ENCODE measurements at places on chromosomes 4 and X.

DNA sequence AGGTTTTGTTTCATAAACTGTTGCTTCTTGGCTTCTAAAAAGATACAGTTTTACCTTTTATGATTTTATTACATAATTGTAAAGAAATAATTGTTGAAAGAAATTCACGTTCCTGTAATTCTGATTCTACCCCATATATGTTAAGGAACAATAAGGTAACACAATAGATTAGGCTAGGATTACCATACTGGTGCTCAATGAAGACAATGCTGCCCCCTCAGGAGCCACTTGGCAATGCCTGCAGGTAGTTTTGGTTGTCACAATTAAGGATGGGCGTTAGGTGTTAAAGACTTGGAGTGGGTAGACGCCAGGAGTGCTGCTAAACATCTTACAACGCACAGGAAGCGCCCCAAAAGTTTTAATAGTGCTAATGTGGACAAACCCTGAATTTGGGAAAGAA is 133.2 kb downstream of the NLGN4X start:
- DNase-seq = no peak

DNA sequence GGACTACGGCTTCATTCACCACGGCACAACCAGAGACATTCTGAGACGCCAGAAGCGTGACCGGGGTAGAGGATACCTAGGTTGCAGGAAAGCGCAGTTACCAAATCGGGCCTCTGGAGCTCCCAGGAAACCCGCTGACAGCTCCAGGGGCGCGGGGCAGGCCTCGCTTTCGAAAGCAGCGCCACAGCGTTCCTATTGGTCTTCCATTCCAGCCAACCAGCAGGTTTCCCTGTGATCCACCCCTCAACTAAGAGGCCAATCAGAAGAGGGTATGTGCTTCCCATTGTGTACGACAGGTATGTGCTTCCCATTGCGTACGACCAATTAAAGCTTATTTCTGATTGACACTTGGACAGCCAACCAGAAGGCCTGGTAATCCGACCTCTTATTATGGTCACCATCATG is 14.9 kb downstream of the SNX12 start:
- peak; percentile 47 for DNase-seq

GRCh38 chr4:7307394-7308099 is 115.2 kb downstream of the SORCS2 start:
- DNase-seq = no peak

GRCh38 chrX:30278365-30278764 is 30.8 kb downstream of the NR0B1 start:
- DNase-seq = no peak

DNA sequence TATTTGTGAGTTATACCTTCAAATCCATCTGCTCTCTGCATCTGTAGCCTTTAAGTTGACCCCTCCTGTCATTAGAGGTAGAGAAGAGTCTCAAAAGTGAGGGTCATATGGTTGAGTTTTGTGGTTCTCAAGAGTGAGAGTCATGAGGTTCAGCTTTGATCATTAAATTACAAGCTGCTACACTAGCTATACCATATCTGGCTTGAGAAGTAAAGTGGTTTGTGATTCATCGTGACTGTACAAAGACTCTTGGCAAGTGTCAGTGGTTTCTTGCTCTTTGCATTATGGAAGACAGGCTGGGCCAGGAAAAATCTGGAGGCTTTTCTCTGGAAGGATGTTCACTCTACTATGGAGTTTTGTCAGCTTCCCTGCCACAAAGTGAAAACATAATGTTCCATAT is 170.6 kb downstream of the ZC4H2 start:
- no peak for DNase-seq

GRCh38 chr4:72522440-72522839 is 46.6 kb downstream of the ADAMTS3 start:
- no peak for DNase-seq

DNA sequence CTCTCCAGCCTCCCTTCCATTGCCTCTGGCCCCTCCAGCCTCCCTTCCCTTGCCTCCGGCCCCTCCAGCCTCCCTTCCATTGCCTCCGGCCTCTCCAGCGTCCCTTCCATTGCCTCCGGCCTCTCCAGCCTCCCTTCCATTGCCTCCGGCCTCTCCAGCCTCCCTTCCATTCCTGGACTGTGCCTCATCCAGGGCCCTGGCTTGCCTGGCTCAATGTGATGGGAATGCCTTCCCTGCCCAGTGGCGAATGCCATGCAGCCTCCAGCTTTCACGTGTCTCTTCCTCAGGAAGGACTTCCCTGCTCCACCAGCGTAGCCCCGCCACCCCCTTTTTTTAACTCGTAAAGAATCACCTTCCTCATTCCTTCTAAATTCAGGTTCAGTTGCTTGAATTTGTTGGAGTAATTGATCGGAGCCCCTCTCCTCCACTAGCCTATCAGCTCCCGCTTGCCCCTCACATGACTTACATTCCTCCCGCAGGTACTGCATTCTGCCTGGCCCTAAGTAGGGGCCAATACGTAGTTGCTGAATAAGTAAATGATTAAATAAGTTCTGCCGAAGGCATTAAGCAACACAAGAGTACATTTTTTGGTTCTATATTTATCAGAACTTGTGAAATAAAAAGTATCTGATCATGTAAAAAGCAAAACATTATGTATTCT is 30.3 kb downstream of the SORBS2 start:
- DNase-seq = no peak

DNA sequence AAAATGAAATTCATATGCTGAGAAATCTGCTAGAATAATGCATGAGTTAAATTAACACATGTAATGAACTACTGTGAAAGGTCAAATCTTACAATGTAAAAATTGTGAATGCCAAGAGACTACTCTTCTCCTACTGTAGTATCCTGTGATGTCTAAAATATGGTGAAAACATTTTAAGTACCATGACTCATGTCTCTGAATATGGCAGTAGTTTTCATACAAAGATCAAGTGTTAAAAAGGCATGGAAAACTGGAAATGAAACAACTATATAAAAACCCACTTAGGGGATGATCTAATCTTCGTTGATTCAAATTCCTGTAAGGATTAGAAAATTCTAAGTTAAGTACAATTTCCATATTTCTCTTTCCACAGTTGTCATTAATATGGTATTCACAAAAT is 221.3 kb downstream of the PPP3CA start:
- no peak for DNase-seq

GRCh38 chrX:115393271-115393670 is 103.8 kb downstream of the LUZP4 start:
- no peak for DNase-seq

DNA sequence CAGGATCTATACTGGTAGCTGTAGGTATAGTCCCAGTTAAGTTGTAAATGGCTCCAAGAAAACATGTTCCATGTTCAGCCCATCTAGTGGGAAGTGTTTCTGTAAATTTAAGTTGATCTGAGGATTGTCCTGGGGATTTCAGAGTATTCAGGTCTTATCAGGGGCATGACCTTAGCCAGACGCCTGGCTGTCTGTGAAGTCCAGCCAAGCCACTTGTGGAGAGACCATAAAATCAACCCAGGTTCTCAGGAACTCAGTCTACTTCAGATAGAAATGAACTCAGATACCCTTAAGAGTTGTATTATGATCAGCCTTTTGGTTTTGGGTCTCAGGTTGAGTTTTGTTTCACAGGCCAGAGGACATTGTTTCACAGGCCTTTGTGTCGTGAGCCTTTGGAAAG is 95.9 kb downstream of the EGF start:
- DNase-seq = no peak

DNA sequence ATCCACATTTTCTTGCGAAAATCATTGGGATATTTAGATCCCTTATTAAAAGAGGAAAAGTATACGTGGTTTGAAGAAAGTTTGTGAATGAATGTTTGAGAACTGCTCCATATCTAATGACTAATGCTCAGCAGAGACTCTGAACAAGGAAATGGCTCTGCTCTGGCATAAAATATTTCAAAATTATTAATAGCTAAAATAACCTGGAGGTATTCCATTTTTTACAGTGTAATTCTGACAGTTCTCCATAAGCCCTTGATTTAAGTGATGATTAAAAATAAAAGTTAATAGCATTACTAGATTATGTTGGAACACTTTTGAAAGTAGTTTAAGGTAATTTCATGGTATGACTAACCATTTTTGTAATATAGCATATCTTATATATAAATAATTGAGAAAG is 1276.9 kb upstream of the TENM3 start:
- no peak for DNase-seq

GRCh38 chr4:125013891-125014290 is 300.9 kb upstream of the FAT4 start:
- no peak for DNase-seq

- DNase-seq = no peak
Observed at GRCh38 chrX:68433981-68434299, 645 bp upstream of the OPHN1 start.

- no peak for DNase-seq
Observed at GRCh38 chr4:137660211-137660610, 127.9 kb upstream of the PCDH18 start.

DNA sequence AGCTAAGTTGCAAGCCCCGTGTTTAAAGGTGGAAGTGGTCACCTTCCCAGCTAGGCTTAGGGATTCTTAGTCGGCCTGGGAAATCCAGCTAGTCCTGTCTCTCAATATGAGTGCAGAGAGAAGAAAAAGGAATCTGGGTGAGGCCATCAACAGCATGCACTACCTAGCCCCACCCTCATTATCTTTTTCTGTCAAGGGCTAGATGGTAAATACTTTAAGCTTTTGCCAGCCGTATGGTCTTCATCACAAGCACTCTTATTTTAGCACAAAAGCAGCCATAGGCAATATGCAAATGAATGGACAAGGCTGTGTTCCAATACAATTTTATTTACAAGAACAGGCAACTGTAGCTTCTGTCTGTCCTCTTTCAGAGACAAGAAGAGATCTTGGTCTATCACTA is 282.9 kb downstream of the ZNF674 start:
- no peak for DNase-seq

DNA sequence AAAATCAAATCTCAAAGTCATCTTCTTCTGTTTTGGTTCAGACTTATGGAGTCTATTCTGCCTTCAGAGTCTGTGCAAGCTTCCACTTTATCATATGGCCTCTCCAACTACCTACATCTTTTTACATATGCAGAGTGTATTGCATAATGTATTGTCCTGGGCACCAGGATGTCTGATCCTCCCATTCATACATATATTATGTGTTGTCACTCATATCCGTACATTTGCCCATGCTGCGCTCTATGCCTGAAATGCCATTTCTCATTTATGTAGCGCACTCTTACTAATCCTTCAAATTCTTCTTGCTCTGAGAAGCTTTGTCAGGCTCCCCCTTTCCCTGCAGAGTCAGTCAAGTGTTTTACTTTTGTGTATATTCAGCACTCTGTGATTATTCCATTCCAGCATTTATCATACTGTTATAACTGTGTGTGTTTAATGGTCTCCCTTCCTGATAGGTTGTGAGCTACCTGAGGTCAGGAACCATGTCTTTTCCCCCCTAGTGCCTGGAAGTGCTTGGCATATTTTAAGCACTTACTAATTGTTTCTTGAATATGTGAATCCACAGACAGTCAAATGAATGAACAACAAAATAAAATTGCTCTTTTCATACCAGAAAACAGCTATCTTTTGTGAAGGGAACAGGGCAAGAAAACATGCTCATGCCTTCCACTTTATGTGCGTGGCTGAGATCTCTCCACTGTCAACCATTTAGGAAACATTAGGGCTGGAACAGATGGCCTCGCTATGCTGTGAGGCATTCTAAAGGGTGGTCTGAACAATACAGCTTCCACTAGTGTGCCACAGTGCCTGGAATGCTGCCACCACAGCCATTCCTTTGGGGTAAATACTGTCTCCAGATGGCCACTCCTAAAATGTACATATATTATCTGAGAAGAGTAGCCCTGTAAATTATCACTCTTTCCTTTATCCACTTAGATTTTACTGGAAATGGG is 81.8 kb downstream of the GLUD2 start:
- DNase-seq = no peak

- no peak for DNase-seq
Observed at GRCh38 chrX:49277535-49277830, 7.9 kb downstream of the PPP1R3F start.

DNA sequence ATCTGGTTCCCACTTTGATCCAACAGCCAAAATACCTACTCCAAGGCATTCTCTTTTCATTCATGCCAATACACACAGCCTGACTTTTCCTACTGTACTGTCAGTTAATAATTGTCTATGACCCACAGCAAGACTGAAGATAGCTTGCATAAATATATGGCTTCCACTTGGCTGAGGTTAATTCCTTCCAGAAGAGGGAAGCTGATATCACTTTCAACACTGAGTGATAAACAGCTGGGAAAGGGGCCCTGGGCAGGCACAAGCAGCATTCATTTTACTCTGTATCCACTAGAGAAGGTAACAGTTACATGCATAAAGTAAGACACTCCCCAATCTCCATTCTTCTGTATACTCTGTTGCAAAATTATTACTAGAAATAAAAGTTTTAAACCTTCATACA is 200.2 kb upstream of the UGT8 start:
- no peak for DNase-seq

- DNase-seq = no peak
Observed at GRCh38 chr4:123869286-123870215, 473.0 kb downstream of the SPRY1 start.

GRCh38 chr4:116952530-116953136 is 132.7 kb downstream of the TRAM1L1 start:
- DNase-seq = no peak

DNA sequence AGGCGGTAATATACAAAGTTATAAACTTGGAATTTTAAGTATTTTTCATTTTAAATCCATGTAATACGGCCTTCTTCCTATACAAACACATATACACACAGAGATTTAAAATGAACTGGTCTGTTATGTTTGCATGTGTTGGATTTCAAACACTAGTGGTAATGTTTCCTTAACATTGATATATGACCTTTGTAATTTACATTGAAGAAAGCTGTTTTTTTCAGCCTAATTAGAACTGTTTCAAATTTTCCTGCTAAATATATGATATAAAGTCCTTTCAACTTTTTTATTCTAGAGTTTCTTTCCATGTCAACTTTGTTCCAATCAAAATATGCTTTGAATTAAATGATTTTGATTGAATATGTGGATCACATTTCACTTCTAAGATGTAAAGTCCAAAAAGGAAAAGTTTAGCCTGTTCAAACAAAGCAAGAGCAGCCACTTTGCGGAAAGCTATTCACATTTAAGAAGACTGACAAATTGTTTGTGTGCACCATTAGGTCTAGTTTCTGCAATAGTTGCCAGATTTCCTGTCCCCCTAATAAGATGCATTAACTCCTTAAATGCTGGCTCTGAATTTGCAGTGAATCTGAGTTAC is 226.0 kb upstream of the MAB21L2 start:
- no peak for DNase-seq

DNA sequence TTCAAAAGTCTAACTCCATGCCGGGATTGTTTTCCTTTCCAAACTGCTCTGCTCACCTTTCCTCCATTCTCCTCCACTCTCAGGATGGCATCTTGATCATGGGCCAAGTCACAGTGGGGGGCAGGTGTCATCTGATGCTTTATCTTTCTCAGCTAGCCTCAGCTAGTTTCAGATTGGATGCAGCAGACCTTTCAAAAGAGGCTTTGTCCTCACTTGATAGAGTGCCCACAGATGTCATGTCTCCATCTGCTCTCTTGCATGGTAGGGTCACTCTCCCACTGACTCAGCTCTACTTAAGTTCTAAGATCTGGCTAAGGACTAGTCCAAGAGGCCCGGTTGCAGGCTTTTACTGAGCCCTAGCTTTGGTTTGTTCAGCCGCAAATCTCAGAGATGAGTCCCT is 341.8 kb upstream of the GALNT7 start:
- DNase-seq = no peak
